ENCODE measurements at places on chromosomes 11 and 22.

DNA sequence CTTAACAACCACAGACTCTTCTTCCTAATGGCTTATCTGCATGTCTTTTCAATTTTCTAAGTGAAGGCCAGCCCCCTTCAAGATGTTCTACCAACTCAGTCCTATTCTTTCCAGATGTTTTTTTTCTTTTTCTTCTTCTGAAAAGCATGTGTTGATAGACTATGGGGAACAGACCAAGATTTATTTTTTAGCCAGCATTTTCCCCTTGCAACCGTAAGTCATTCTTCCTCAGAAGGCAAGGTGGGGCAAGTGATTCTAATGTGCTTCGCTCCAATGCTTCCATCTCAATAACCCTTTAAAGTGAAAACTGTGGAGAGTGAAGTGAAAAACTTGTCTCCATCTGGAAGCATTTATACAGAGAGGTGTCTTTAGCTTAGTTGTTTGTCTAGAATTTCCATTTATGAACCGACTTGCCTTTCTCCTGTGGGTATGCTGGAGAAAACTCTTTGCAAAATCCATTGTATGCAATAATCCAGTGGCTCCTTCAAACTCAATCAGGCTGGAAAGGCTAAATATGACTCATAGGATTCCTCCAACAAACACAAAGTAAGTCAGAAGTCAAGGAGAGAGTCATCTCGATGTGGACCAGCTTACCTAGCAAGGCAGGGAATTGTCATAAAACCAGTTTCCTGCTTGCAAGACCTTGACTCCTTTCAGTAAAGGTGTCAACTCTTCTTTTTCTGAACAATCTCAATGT is 83.7 kb downstream of the MAML2 start:
- DNase-seq, result no peak

- DNase-seq, result no peak
Measured at GRCh38 chr11:59689015-59689414, 20.2 kb upstream of the PATL1 start.

- DNase-seq, result no peak
Measured at GRCh38 chr11:21053466-21053865, 384.1 kb downstream of the NELL1 start.

GRCh38 chr11:43504316-43504950 is 145.7 kb downstream of the TTC17 start:
- DNase-seq, result no peak

DNA sequence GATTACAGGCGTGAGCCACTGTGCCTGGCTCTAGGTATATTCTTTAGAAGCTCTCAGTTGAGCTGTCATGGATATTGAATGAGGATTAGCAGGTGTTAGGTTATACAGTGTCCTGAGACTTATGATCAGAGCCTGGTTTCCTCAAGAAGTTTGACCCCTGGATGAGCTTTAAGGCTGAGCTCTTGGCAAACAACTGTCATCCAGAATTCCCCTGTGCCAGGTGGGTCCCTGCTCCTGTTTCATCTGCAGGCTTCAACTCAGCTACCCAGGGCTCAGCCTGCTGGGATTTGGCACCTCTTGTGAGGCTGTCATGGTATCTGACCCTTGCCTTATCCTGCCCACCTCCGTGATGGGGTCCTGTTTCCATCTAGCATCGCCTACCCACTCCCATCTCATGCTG is 24.3 kb downstream of the SERPINH1 start:
- no peak for DNase-seq

- DNase-seq, result no peak
Measured at GRCh38 chr22:40898850-40899357, 37.0 kb upstream of the DNAJB7 start.

GRCh38 chr11:119708384-119708783 is 20.6 kb downstream of the NECTIN1 start:
- no peak for DNase-seq

DNA sequence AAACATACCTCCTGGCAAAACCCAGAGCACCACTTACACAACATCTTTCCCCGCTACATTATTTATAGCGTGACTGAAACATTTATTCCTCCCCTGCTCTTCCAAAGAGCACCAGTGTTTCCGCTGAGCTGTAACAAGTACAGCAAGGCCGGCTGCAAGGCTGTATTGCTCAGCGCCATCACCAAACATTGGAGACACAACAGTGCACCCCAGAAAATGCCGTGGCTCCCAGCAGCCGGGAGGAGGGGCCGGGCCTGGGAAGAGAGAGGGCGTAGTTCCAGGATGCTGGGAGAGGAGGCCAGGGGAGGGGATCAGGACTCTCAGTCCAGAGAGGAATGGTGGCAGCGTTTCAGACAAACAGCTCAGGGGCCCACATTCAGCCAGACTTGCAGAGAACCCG is 133.2 kb downstream of the DSCAML1 start:
- peak; percentile 67 for DNase-seq

DNA sequence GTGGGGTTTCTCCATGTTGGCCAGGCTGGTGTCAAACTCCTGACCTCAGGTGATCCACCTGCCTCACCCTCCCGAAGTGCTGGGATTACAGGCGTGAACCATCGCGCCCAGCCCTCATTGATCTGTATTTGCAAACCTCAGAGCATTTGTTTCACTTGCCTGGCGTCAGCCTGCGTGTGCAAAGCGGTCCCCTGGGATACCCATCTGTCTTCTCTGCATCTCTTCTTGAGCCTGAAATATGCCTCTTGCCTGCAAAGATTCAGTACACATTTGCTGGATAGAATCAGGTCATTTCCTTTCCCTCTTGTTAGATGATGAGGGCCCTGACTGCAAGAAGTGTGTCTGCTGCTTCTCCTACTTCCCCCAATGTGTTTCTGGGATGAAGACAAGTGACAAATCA is 1291.0 kb downstream of the TBC1D22A start:
- DNase-seq, result no peak

- no peak for DNase-seq
Measured at GRCh38 chr22:23264610-23265367, 84.5 kb downstream of the BCR start.

GRCh38 chr11:96311120-96311568 is 31.9 kb downstream of the MAML2 start:
- DNase-seq, result no peak

DNA sequence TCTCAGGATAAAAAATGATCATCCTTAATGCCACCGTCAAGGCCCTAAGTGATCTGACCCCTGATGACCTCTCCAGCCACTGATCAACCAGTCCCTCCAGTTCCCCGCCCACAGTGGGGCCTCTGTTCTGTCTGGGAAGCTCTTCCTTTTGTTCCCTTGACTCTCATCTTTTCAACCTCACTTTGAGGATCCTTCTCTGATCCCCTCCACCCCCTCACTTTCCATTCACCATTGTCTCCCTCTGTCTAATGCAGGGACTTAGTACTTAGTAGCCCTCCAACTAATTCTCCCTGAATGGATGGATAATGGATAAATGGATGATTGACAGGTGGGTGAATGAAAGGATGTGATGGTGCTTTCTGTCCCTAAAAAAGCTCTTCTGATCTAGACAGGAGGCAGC is 45.6 kb downstream of the C11orf58 start:
- no peak for DNase-seq

DNA sequence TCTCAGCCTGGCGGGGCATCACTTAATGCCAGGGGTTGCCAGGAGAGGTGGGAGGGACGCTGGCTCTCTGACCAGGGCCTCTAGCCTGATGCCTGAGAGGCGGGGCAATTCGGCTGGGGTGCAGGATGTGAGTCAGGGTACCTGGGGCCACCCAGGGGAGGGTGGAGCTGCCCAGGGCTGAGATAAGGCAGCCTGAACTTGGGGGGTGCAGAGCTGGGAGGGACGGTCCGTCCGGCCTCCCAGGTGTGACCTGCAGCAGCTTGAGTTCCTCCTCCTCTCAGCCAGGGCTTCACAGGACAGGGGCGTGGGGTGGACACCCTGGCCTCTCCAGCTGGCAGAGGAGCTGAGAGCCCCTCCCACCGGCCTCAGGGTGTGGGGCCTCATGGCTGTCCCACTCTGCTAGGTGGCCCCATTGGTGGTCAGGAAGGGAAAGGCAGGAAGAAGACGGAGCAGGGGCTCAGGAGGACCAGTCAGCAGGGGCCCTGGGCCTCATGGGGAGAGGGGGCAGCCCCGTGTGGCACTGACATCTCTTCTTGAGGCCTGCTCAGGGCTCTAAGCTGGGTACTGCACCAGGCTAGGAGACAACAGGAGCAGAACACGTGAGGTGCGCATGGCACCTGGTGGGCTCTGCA is 942 bp upstream of the RPS6KA4 start:
- no peak for DNase-seq

GRCh38 chr11:74672956-74673692 is 58.1 kb downstream of the CHRDL2 start:
- DNase-seq, result peak; percentile 93

DNA sequence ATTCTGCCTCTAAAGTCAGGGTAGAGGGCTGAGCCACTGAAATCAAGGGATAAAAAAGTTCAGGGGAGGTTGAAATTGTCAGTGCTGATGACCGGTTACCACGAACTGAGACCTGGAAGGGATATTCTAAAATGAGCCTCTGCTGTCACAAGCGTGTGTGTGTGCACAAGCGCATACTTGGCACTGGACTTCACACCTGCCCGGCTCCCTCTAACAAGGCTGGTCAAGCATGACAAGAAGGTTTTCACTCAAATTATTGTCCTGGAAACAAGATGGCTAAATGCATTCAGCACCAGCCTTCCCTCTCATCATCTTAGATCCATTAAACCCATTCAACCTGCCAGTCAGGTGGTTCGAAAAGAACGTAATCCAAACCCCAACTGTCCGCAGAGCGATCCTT is 54.8 kb upstream of the CECR2 start:
- DNase-seq, result no peak

GRCh38 chr11:69840371-69841169 is 21.4 kb upstream of the FGF3 start:
- DNase-seq, result no peak

DNA sequence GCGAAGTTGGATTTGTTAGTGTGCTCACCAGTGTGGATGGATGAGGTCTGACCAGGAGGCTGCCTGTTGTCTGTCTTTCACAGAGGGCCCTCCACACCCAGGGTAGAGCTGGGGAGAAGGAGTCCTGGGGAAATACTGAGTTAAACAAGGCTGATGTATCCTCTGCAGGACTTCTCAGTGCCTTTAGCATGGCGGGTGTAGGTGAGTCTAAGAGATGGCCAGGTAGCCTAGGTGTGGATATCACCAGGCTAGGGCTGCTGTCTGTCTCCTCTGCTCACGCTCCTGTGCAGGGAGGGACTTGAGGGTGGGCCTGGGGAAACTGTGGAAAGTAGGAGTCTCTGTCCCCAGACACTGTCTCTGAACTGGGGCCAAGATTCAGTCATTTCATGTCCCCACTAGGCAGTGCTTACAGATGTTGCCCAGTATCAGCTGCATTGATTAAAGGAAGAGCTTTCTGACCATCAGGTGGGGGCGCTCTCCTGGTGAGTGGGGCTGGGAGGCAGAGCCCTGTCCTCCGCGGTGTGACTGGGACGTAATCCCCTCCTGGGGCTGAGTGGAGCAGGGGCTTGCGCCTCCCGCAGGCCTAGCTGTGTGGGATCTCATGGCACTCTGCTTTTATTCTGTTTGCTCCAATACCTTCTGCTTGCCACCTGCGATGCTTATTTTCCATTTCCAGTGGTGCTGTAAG is 35.5 kb upstream of the CCDC188 start:
- no peak for DNase-seq

DNA sequence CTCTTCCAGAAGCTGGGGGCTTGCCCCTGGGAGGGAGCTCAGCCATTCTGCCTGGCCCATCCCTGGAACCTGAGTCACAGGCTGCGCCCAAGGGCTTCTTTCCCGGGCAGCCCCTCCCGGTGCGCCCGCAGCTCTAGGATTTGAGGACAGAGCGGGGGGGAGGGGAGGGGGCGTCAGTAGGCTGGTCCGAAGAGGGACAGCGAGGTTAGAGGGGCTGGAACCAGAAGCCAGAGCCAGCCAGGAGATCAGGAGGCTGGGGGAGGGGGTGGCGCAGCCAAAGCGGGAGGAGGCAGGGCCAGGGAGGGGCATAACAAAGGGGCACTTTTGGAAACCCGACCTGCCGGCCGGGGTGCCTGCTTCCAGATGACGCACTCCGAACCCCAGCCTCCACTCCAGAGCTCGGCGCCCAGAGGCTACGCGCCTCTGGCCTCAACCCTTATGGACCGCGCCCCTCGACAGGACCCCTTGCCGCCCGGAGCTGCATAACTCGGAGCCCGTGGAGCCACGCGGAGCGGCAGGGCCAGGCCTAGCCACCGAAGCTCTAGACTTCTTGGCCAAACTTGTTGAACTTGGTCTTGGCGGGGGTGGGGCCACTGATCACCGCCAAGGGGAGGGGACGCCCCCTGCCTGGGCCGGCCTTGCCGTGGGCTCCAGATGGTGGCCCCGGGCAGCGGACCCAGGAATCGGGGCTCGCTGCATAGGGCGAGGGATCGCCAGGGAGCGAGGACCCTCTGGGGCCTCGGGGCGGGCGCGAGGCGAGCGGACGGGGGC is 744 bp downstream of the PACSIN3 start:
- DNase-seq, result peak; percentile 88

DNA sequence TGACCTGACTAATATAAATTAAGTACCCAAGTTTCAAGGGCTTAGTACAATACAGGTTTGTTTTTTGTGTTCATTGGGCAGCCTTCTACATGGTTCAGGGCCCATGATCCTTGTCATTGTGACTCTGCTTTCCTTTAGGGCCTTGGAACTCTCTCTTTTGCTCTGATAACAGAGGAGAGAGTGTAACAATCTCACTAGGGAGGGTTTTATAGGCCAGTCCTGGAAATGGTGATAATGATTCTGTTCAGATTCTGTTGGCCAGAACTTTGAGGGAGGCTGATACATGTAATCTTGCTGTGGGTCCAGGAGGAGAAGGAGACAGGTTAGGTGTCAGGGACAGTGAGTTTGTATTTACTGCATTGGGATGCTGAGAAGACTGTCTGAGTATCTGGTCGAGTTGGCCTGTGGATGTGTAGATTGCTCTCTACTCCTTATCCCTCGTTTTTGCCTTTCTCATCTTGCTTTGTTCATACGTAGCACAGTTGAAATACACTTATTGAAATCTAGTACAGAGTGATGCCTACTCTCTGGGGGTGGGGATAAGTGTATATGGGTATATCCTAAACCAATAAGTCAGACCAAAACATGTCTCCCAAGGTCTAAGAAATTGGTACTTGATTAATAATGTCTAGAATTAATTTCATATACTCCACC is 37.5 kb upstream of the HEPHL1 start:
- DNase-seq, result no peak

DNA sequence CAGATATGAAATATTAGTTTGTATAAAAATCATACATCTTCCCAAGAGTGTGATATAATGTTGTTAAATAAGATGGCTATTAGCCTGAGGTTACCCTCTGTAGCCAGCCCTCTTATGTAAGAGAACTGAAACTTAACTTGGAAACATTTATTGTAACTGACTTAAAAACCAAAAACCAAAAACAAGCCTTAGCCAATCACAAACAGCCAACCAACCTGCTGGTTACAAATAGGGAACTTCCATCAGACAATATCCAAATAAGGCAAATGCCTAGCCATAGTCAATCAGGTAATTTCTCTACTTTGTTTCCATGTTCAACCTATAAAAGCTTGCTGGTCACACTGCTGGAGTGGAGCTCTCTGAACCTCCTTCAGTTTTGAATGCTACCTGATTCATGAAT is 14.1 kb downstream of the KBTBD3 start:
- no peak for DNase-seq

GRCh38 chr11:42720716-42721563 is 590.9 kb upstream of the API5 start:
- no peak for DNase-seq
